ENCODE measurements at places on chromosomes 16 and 17. TPM values are rescaled to one million over a fixed set of nuclear protein-coding genes. Genes with fewer than 3 reads are reported as not detected.

Gene EME1
- polyA plus RNA-seq: 9.7 TPM

Gene ADGRG3
- polyA plus RNA-seq: 0.29 TPM

Gene MYL11
- polyA plus RNA-seq: 0.65 TPM

Gene GPR179
- 0.14 TPM for polyA plus RNA-seq

Gene NUP93
- polyA plus RNA-seq: 76.0 TPM

GRCh38 chr16:15653227-15653626, 3.2 kb downstream of the NDE1 start:
- DNase-seq: no peak

DNA sequence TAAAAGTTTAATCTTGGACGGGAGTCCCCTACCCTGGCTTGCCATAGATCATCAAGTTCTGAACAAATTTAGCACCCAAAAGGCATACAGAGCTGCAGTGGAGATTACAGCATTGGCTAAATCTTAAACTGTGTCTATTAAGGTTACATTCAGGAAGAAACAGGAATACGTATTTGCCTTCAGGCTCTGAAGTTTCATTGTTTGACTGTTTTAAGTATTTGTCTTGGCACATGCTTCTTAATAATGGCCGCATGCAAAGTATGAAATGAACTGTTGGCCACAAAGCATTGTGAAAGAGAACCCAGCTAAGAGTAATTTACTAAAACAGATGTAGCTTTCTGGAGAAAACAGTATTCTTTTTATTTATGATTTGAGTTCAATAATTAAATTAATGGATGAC, 63.9 kb upstream of the CNEP1R1 start:
- no peak for DNase-seq

GRCh38 chr16:52581530-52581929, 34.6 kb upstream of the TOX3 start:
- no peak for DNase-seq

DNA sequence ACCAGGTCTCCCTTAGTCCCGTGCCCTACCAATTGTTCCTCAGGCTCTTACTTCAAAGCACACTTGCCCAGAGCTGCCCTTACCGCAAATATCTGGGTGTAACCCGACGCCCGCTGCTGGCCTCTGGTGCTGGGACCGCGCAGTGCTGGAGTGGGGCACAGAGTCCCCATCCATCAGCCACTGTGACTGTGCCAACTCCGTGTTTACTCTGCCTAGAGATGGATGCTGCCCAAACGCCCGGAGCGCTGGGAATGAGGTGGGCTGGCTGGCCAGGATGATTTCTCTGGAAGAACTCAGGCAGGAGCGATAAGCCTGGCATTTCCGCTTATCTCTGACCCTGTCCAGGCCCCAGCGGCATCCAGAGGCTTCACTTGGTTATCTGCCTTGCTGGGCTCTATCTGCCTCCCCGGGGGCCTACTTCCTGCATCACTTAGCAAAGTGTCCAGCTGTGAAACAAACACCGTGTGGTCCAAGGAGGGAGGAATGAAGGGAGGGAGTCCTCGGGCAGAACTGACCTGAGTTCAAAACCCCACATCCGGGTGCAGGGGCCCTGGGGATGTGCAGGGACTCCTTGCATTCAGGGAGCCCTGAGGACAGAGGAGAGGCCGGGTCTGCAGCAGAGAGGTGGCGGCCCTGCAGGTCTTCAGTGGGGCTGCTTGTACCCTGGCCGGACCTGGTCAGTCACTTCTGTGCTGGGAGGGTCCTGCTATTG, 9.4 kb upstream of the MYLK3 start:
- no peak for DNase-seq

- DNase-seq: no peak
Observed at GRCh38 chr17:4560837-4561256, 470 bp upstream of the GGT6 start.

- DNase-seq: no peak
Observed at GRCh38 chr17:59779521-59779920, 72.1 kb downstream of the VMP1 start.

GRCh38 chr16:50190292-50190691, 37.2 kb downstream of the TENT4B start:
- no peak for DNase-seq

Data from left renal cortex interstitium (tissue), 4 donors.